ENCODE measurements at places on chromosomes 7 and 10. TPM values are rescaled to one million over a fixed set of nuclear protein-coding genes. Genes with fewer than 3 reads are reported as not detected.

- DNase-seq, result no peak
These were observed 11.5 kb upstream of the SP8 start for GRCh38 chr7:20798081-20798693.

DNA sequence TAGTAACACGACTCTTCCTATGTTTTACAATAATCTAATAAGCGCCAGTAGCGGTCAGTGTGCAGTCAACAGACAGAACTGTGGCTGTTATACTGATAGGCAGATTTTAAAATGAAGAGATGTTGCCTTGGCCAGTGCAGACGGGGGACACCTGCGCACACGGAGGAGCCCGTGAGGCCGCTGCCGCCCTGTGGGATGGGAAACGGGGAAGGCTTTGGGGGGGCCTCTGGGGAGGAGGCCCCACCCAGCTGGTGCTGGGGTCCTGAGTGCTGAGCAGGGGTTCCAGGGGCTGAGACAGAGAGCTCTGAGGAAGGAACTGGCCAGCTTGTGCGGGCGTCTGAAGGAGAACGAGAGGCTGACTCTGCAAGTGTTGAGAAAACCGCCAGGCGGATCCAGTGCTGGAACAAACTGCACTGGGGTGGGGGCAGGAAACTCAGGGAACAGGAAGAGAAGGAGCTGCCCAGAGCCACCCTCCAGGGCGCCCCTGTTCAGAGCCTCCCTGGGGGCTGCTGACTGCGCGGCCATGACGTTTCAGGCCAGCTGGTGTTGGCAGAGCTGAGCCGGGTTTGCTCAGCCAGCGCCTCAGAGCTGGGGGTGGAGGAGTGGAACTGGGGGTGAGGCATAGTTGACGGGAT lies 426.4 kb downstream of the TCERG1L start:
- no peak for DNase-seq

- no peak for DNase-seq
These were observed 23.0 kb upstream of the GPR141 start for GRCh38 chr7:37660614-37661013.

Gene SPDYE11
- not detected for total RNA-seq

DNA sequence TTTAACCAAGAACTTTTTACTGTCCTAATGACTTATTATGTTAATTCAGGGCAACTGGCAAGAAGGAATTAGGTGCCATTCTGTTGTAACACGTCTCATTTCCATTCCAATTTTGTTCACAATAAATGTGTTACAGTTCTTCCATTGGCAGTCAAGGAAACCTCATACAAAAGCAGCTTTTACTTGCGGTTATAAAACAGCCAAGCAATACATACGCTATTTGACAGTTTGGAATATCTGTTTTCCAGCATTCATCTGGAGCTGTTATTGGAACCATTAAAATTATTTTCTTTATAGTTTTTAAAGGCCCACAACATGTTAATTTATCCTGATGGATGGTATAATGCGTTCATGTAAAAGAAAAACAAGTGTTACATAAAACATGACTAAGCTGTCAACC lies 33.3 kb downstream of the MTERF1 start:
- no peak for DNase-seq

- no peak for DNase-seq
These were observed 125.3 kb upstream of the CCDC6 start for GRCh38 chr10:60031664-60032063.

Gene ASZ1
- total RNA-seq, result not detected

DNA sequence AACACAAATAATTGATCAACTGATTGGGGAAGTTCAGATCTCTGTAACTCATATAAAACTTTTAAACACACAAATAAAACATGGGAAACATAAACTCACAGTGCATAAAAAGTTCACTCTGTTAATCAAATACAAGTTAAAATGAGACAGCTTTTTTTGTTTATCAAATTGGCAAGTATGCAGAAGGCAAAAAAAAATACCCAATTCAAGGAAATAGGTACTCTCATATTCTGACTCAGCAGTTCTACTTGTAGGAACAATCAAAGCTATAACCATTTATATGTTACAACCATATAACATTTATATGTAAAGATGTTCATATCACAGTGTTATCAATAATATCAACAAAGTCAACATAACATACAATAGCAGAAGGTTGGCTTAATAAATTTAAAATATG lies 102.0 kb downstream of the CNOT4 start:
- DNase-seq, result no peak
